ENCODE measurements at places on chromosomes 3 and 15.

DNA sequence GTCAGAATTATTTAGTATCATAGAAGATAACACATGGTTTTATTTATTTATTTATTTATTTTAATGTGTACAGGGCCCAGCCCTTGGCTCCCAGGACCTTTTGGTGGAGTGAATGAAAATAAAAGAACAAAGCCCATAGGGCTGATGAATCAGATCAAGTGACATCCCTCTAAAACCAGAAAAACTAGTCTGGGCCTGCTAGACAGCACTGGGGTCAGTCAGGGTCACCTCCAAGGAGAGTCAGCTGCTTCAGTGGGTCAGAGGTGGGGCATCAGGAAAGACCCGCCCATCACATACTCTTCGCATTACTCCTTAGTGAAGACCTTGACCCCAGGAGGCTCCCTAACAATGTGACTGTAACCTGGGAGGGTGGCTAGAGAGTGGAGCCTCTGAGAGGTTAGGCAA lies 12.8 kb downstream of the PPCDC start:
- DNase-seq, result peak; percentile 16

GRCh38 chr15:96064351-96064756 lies 266.1 kb upstream of the NR2F2 start:
- no peak for DNase-seq

DNA sequence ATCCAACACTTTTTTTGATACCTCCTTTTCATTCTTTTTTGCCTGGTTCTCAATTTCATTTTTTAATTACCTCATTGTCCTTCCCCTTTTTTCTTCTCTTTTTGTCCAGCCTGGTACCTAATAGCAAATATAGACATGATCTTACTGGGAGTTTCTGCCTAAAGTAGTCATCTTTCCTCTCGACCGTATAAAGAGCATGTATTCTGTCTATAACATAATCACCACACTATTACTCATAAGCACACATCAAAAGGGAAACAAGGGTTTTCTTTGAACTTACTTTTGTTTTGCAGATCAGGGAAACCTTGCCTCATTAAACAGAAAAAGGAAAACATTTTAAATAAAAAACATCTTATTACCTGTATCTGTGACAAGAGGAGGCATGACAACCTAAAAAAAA lies 33.0 kb downstream of the FAM98B start:
- no peak for DNase-seq

DNA sequence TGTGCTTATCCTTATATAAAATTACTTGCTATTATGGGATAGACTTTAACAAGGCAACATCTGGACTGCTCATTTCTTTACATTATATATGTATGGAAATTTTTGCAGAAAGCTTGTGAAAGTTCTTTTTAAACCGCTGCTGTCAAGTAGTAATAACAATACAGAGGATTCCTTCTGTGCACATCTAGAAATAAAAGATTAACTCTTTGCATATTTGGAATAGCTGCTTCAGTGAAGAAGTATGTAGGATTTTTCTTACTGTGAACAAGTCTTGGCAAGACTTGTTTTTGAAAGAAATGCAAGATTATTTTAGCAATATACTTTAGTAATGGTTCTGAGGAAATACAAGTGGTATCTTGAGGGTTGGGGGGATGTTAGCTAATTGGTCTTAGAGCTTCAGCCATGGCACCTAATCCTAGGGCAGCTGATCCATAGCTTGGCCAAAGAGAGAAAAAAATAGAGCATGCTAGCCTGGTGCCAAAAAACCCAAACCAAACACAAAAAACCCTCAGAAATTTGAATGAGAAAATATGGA lies 4.3 kb downstream of the PRKCI start:
- DNase-seq, result no peak

GRCh38 chr3:195004512-195005250 lies 266.3 kb downstream of the XXYLT1 start:
- DNase-seq, result no peak

DNA sequence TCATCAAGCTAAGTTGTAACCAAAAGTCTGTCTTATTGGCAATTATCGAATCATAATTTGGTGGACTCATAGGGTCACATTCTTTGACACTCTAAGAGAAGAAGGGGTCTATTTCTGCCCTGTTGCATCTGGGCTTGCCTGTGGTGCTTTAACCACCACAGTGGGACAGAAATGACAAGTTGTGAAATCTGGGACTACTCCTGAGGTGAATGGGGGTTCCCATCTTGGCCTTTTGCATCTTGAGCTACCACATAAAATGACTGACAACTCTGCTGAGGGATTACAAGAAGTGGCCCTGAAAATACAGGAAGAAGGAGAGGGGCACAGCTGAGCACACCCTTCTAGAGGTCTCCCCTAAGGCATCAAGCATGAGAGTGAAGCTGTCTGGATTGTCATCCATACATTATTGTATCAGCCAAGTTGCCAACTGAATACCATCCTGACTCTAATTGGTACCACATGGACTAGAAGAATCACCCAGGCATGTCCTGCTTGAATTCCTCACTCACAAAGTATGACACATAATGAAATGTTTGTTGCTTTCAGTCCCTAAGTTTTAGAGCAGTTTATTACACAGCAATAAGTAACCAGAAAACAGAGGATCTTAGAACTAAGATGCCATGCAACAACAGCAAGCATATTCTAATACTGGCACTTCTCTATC lies 306.5 kb downstream of the ROBO1 start:
- no peak for DNase-seq

- DNase-seq, result no peak
Measured at GRCh38 chr3:142705198-142705597, 18.6 kb upstream of the TRPC1 start.

DNA sequence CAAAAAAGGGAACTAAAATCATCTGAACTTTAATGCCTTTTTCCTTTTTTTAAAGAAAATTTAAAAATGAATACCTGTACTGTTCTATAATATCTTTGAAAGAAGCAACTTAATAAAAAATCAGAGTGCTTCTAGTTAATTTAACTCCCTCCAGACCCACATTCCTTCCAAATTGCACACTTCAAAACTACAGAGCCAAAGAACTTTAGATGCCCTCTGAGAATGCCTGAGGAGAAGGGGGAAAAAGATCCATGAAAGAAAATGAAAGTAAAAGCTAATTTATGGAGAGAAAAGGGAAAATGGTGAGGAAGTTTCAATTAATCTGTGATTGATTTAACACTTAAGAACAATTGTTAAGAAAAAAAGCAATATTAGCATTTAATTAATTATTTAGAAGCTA lies 1141.6 kb downstream of the IGSF11 start:
- DNase-seq, result no peak

- DNase-seq, result peak; percentile 14
Measured at GRCh38 chr3:107676469-107677309, 153.9 kb downstream of the BBX start.

GRCh38 chr3:17050071-17050470 lies 165.3 kb downstream of the PLCL2 start:
- no peak for DNase-seq

GRCh38 chr15:79884204-79884596 lies 12.6 kb downstream of the MTHFS start:
- DNase-seq, result no peak

GRCh38 chr15:92576597-92577200 lies 78.9 kb downstream of the FAM174B start:
- DNase-seq, result no peak

- DNase-seq, result no peak
Measured at GRCh38 chr3:66386011-66386924, 114.6 kb downstream of the LRIG1 start.
